H1 (cell line): ENCODE measurements at places on chromosomes 7 and 10. TPM values are rescaled to one million over a fixed set of nuclear protein-coding genes. Genes with fewer than 3 reads are reported as not detected.

DNA sequence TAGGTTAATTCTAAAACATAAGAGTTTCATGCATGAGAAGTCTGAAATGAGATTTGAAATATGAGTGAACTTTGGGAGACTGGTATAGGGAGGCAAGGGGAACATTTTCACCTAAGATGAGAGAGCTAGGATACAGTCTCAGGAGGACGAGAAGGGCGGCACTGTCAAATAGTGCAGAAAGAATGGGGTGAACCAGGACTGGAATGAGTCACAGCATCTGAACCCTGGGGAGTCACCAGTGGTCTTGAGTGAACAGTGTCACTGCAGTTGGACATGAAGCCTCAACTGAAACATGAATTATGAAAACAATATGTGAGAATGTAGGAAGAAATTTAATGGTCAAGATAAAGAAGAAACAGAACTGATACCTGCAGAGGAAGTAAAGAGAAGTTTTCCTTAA lies 33.8 kb downstream of the GNG11 start:
- no peaks in the 10 kb centered on the region for H3K36me3 ChIP-seq
- no peak overlapping the region for H3K27ac ChIP-seq
- H3K4me1 ChIP-seq: no peaks in the 10 kb centered on the region
- H3K4me3 ChIP-seq: no peak overlapping the region
- peaks cover 1% of the 10 kb centered on the region for H3K27me3 ChIP-seq
- no peak for DNase-seq

- H3K4me1 ChIP-seq: peaks cover 2% of the 10 kb centered on the region; the same call in 1 of the 2 replicates
- no peak overlapping the region for H3K4me3 ChIP-seq
- H3K27ac ChIP-seq: no peak overlapping the region
- no peak for DNase-seq
- H3K36me3 ChIP-seq: peaks cover 10% of the 10 kb centered on the region
Measured at GRCh38 chr10:100146875-100147650, 38.8 kb downstream of the ERLIN1 start.

DNA sequence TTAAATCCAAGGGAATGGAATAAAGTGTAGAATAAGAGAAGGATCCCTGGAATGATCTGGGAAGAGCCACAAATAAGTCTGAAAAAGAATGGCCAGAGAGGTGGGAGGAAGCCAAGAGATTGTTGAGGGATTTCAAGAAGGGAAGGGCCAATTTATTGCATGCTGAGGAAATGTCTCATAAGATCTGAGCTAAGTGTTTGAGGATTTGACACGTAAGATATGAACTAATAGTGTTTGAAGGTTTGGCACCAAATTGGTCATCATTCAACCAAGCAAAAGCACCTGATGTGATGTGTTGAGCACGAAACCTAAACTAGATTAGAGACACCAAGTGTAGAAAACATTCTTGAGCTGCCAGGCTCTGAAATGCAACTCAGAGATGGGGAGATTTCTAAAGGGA lies 97.9 kb downstream of the TSPAN12 start:
- no peak for DNase-seq
- no peak overlapping the region for H3K27ac ChIP-seq
- H3K4me3 ChIP-seq: no peak overlapping the region
- H3K4me1 ChIP-seq: no peaks in the 10 kb centered on the region

DNA sequence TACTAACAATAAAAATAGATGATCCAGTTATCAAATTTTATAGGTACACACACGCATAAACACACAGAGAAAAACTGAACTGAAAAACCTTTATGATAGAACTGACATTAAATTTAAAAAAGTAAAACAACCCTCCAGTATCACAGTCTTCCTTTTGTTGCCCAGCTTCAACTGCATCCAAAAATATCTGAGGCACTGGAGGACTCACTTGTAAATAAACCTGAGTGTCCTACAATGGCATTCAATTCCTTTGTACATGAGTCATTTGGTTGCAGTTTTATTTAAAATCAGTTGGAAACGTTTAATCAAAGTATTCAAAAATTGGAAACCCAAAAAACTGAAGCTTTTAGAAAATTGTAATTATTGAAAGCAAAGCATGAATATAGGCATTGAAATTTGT lies 265.2 kb upstream of the CSTF2T start:
- no peaks in the 10 kb centered on the region; the same call in 1 of the 2 replicates for H3K4me1 ChIP-seq
- H3K27me3 ChIP-seq: no peaks in the 10 kb centered on the region
- no peak overlapping the region for H3K4me3 ChIP-seq
- H3K27ac ChIP-seq: no peak overlapping the region

Gene TCAF2
- total RNA-seq: 0.20 and 0.31 TPM in 2 replicates

Gene MEOX2
- total RNA-seq: 0.19 TPM in 1 of 2 replicates, not detected in the other

DNA sequence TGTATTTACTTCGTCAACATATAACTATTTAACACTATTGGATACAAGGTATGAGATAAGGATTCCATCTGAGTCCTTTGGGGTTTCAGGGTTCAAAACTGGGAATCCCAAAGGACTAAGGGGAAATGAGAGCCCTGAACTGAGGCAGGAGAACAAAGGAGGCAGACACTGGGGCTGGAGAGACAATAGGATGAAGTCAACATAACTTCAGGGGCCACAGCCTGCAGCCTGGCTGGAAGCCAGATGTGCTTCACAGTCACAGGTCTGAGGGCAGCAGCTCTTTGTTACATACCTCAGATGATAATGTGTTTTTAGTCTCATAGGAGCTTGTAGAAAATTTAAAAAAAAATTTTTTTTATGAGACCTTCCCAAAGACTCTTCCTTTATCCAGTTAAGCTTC lies 73.3 kb downstream of the NRF1 start:
- H3K4me3 ChIP-seq: no peak overlapping the region
- H3K4me1 ChIP-seq: no peaks in the 10 kb centered on the region
- DNase-seq: no peak
- peaks cover 3% of the 10 kb centered on the region; the same call in 1 of the 2 replicates for H3K36me3 ChIP-seq

DNA sequence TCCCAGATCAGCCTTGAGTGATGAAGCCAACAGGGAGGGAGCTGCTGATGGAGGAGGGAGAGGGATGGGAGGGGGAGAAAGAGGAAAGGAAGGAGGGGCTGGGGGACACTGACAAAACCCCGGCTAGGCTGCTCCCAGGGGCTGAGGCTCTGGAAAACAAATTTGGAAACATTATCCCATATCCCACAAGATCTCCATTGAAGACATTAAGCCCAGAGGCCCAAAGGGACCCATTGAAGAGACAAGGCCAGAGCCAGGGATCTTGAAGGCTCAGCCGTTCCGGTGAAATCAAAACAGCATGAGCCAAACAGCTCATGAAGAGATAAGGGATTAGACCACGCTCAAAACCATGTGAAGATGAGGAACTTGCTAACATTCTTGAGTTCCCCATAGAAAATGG lies 184.3 kb upstream of the ITGB1 start:
- no peak overlapping the region for H3K4me3 ChIP-seq
- no peaks in the 10 kb centered on the region for H3K4me1 ChIP-seq
- no peaks in the 10 kb centered on the region for H3K36me3 ChIP-seq
- no peak overlapping the region for H3K27ac ChIP-seq
- DNase-seq: no peak

Gene MBL2
- not detected in 2 replicates for total RNA-seq

DNA sequence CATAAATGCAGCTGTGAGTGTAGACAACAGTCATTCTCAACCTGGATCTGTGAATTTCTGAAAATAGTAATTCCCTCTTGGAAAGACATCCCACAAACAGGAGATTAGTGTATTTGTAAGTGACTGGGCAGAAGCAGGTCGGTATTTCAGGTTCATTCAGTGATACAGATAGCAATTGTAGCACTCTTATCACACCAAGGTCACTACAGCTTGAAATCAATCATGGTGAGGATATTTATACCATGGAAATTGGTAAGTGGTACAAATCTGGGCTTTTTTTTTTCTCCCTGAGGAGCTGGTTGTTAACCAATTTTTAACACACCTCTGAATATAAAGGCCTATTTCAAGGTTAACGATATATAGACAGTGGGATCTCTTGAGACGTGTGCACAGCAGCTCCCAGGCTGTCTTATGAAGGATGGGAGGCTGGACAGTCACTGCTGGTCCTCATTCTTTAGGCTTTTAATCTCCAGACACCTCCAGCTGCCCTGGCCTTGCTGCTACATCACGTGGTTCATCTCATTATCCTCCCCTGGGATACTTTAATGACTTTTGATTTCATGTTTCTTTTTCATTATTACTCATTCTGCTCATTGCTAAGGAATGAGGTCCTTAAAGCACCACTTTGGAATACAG lies 87.1 kb downstream of the ITGA8 start:
- H3K27me3 ChIP-seq: no peaks in the 10 kb centered on the region
- H3K27ac ChIP-seq: no peak overlapping the region
- H3K4me1 ChIP-seq: no peaks in the 10 kb centered on the region
- H3K4me3 ChIP-seq: no peak overlapping the region
- no peak for DNase-seq

DNA sequence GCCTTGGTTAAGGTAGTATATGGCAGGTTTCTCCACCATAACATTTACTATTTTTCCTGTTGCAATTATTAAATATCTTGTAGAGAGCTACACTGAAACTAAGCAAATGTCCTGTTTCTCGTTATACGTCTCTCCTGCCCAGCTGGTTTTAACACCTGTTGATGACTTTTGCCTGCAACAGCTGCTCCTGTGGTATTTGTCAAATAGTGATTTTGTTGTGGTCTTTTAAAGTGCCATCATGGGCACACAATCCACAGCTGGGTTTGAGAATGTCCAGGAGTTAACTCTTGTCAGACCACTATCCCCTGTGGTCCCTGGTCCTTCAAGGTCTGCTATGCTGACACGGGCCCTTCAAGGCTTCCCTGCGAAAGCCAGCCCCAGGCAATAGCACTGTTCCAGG lies 24.9 kb upstream of the SEC61G start:
- H3K27ac ChIP-seq: no peak overlapping the region
- no peak overlapping the region for H3K4me3 ChIP-seq
- no peaks in the 10 kb centered on the region for H3K27me3 ChIP-seq
